ENCODE measurements at places on chromosomes 12 and 14. TPM values are rescaled to one million over a fixed set of nuclear protein-coding genes. Genes with fewer than 3 reads are reported as not detected.

DNA sequence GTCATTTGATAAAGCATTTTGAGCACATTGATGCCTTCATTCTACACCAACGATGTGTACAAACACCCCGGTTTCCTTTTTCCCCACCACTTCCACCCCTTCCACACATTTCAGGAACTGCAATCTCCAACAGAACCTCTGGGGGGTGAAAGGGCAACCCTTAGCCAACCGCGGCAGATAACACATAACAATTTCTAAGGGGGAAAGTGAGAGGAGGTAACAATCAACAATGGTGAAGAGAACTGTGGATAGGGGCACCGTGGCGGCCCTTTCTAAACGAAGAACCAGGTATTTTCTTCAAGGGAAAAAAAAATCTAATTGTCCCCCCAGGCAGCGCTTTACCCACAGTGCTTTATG, 1.1 kb downstream of the KITLG start:
- DNase-seq, result no peak

The PELI2 gene
- 6.2 TPM for total RNA-seq

GRCh38 chr14:32476532-32476931, 147.4 kb downstream of the AKAP6 start:
- no peak for DNase-seq

DNA sequence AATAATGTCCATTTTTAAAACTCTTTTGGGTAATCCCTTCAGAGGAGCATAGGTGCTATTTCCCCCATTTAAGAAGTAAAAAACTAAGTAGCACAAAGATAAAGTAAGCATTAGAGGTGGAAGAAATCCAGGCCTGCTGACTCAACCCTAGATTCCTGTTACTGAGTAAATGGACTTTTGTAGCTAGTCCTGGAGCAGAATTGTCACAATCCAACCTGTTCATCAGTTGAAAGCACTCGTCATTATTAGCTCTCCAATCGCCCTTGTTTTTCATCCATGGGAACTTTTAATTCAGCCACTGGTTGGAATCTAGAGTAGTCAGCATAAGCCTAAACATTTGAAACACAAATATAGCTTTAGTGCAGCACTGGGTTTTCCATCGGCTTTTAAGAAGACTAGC, 139.5 kb upstream of the AMIGO2 start:
- DNase-seq, result no peak

The PPM1H gene
- total RNA-seq, result not detected

The FMNL3 gene
- 20.0 TPM for total RNA-seq

DNA sequence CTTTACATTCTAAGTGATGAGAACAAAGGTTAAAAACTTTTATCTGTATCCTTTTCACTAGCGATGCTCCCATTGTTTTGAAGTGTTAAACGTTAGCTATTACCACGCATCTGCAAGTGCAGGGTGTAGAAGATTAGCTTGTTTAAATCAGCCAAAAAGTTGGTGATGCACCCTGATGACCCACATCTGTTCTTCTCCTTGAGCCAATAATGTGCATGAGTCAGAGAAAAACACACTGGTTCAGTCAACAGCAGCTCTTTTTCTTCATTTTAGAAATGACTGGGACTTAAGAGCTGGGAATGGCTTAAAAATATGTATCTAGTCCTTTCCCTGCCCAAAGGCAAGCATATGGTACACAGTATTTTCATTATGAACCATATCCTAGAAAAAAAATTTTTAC, 323.5 kb upstream of the PDE3A start:
- DNase-seq, result no peak

DNA sequence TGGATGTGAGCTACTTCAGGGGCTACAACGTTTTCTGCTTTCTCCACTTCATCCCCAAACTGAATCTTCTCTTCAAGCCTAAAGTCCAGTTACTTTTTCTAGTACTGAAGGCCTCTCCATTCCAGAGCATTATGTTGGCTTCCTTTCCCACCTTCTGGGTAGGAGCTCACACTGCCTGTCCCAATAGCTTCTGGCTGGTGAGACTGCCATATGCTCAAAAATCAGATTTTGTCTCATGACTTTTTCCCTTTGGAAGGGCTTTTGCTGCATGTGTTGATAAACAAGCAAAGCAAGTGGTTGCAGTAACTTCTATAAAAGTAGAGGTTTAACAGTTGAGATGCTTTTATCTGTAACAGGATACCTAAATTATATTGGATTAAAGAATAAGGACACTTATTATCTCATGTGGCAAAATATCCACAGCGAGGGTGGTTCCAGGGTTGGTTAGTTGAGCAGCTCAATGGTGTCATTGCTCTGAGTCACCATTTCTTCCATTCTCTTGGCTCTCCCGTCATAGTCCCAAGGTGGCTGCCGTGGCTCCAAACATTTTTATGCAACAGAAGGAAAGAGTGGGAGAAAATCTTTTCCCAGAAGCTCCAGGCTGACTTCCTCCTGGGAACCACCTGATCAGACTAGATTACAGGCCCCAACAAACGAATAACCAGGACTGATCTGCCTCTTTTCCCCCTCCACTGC, 15.1 kb upstream of the PPFIBP1 start:
- DNase-seq, result no peak

GRCh38 chr12:107774349-107775029, at the start of gene ASCL4:
ASCL4 (plus strand) TSS chr12:107774704; CDS start chr12:107775219, 515 bp downstream.
- no peak for DNase-seq

The FBXL14 gene
- 11.4 TPM for total RNA-seq

DNA sequence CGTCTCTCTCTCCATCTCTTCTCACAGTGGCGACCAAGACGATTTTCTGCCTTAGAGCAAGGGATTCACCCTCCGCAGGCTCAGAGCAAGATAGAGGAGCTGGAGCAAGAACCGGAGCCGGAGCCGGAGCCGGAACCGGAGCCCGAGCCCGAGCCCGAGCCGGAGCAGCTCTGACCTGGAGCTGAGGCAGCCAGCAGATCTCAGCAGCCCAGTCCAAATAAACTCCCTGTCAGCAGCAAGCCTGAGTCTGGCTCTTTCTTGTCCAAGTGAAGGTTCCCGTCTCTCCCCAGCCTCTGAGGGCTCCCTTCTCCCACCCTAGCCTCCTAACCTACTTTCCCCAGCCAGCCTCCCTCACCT, 5.9 kb downstream of the LAG3 start:
- DNase-seq, result no peak

DNA sequence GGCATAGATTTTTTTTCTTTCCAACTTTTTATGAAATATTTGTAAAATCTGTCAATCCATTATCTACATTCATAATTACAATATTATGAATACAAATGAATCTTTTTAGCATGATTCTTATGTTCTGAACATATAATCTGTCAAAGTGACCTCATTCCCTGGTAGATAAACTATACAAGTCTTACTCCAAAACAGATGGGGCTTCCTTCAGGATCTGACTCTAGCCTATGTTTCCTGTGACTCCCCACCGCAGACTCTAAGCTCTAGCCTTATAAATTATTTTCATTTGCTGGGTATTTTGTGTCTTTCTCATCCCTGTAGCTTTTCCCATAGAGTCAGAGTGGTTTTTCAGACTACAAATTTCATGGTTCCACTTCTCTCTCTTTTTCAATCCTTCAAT, 202.1 kb upstream of the KITLG start:
- DNase-seq, result no peak

- DNase-seq, result peak; percentile 43
Observed at GRCh38 chr12:89351489-89352241, 636 bp downstream of the DUSP6 start.

The TAS2R30 gene
- 1.6 TPM for total RNA-seq

DNA sequence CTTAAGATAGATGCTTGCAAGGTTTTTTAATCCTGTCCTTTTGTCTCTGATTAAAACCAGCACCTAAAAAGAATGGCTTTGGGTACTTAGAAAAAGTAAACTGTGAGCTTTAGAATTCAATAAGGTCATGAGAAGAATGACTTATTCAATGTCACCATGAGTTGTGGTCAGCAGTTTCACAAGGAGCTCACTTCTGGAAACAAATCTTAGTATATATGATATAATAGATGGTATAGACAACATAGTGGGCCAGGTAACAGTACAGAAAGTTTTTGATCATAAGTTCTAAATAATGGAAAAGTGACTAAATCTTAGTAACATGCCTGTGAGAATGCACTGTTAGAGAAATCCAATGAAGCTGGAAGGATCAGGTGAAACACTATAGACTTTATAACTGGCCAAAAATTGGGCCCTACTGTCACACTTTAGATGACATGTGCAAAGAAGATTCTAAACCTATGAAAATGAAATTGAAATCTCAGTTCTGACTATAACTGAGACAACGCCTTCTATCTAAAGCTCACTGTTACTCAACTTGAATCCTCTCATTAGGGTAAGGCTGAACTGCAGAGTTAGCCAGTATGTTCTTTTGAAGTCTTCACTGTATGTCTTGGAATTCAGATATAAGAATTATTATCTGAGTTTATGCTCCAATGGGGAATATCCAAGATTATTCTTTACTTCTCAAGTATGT, 42.4 kb upstream of the RAD51AP1 start:
- no peak for DNase-seq

- no peak for DNase-seq
Observed at GRCh38 chr14:47327336-47327735, 348.1 kb downstream of the MDGA2 start.

DNA sequence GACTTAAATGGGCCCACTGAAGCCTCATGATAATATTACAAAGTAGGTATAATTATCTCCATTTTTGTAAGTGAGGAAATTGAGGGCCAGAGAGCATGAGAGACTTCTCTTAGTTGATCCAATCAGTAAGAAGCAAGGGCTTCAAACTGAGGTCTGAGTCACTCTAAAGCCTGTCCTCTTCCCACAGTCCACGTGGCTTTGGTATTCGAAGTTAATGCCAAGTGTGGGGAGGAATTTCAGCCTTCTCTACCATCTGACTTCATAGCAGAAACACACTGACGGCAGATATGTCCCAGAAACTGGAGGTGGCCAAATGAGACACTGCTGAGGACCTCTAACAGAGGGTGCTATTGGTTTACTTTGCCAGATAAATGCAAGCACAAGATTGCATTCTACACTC, 114.4 kb upstream of the OVCH1 start:
- DNase-seq, result no peak

GRCh38 chr12:3389986-3390385, 101.0 kb upstream of the PRMT8 start:
- DNase-seq, result no peak

The P2RX2 gene
- total RNA-seq, result not detected

All from activated naive CD4-positive, alpha-beta T cell treated with anti-CD3 and anti-CD28 coated beads for 36 hours (primary cell).